ENCODE measurements at places on chromosomes 3 and 15.

DNA sequence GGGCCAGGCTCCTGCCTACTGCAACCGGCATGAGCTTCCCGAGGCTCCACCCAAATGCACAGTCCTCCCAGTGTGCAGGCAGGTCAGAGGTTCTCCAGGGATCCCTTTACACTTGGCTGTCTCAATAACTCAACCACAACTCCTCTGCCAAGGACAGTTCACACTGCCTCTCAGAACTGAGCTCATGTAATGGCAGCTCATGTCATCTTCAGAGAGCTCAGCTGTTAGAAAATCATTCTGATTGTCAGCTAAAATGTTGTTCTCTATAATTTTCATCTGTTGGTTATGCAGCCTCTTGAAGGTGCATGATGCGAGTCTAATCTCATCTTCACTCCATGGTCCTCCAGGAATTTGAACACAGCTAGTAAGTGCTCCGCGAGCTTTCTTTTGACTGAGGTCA lies 76.7 kb downstream of the SST start:
- DNase-seq = no peak

GRCh38 chr15:48592933-48593332 lies 52.6 kb downstream of the FBN1 start:
- DNase-seq = no peak

DNA sequence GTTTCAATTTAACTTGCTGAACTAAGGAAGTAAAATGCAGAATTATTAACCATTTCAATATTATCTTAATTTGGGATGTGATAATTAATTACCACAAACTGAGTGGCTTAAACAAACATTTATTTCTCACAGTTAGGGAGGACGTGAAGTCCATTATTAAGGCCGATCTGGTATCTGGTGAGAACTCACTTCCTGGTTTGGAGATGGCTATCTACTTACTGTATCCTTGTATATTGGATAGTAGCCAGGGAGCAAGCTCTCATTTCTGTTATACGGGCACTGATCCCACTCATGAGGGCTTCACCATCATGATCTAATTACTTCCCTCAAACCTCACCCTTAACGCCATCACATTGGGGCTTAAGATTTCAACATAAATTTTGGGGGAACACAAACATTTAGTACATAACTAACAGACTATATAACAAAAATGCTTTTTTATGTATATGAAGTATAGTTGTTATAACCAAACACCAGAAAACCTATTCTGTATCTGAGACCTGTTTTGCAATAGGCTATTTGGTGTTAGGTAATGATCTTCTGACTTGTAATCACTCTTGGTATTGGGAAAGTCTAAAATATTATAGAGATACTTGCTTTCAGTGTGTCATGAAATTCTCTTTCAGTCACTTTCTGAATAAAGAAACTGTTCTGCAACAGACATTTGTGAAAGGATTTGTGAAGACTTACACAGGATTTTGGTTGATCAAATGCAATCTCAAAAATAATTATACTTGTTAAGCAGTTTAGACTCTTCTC lies 4.7 kb upstream of the KPNA4 start:
- DNase-seq = no peak

GRCh38 chr3:160941885-160942494 lies 163.2 kb downstream of the B3GALNT1 start:
- DNase-seq = no peak

GRCh38 chr3:53690521-53690920 lies 155.7 kb downstream of the CHDH start:
- no peak for DNase-seq

DNA sequence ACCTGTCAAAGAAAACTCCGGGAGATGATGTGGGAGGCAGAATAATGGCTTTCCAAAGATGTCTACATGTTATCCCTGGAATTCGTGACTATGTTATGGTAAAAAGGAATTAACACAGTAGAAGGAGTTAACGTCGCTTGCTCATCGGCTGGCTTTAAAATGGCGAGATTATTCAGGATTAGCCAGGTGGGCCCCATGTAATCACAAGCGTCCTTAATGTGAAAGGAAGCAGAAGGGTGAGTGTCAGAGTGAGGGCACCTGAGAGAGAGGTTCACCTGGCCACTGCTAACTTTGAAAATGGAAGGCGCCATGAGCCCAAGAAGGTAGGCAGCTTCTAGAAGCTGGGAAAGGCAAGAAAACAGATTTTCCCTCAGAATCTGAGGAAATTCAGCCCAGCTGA lies 557.2 kb downstream of the EPHB1 start:
- no peak for DNase-seq

Measured in ecto neural progenitor cell (in vitro differentiated cells).